ENCODE measurements at places on chromosomes 2 and 18.
A peak's percentile ranks its signal among the peaks of the same experiment; 100 is the strongest.

- no peak for DNase-seq
These were observed 64.7 kb upstream of the EDAR start for GRCh38 chr2:109053716-109054115.

GRCh38 chr2:64522843-64523428 is 1.2 kb upstream of the AFTPH start:
- DNase-seq = peak; percentile 87

DNA sequence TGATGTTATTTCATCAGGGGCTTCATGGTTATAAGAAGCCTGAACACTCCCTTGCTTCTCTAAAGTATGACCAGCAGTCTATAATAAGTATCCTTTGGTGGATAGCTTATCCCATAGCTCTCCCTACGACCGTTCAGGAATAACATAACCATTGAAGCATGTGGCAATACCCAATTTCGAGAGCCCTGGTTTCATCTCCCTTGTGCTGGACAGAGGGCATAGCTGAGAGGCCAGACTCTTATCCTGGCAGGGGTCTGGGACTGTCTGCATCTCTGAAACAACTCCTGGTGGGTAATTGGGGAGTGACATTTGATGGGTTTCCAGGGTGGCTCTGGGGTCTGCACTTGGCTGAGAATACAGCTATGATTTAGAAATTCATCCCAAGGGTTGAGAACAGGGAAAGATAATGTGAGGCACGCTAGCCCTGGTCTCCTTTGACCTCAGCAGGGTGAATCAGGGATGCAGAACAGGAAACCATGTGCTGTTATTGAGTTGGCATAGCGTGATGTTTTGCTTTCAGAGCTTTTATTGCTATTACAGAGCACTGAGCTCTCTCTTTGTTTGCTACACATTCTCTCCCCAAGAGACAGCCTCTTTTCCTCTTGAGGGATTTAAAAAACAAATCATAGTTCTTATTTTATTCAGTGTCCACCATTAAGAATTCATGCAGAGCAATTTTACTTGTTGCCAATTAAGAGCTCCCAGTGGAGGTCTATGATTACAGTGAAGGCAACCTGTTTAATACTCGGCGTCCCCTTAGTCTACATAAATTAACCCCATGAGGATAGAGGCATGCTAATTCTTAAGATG is 274.5 kb downstream of the NCKAP5 start:
- DNase-seq = no peak

- no peak for DNase-seq
These were observed 41.6 kb downstream of the INO80C start for GRCh38 chr18:35455926-35456763.

- DNase-seq = no peak
These were observed 22.9 kb upstream of the YWHAQ start for GRCh38 chr2:9653485-9654271.

DNA sequence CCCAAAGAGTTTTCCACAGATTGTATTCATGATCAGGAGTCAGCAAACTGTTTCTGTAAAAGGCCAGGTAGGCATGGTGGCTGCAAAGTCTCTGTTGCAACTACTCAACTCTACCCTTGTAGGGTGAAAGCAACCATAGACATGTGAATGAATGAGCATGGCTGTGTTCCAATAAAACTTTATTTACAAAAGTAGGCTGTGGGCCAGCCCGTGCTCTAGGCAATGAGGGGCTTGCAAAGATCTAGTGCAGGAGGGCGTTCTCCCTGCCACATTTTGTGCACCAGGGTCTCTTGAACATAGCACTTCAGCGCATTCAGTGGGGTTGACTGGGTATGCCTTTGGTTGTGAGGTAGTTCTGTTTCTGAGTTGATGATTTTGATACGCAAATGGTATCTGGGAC is 85.8 kb downstream of the ST6GAL2 start:
- no peak for DNase-seq

DNA sequence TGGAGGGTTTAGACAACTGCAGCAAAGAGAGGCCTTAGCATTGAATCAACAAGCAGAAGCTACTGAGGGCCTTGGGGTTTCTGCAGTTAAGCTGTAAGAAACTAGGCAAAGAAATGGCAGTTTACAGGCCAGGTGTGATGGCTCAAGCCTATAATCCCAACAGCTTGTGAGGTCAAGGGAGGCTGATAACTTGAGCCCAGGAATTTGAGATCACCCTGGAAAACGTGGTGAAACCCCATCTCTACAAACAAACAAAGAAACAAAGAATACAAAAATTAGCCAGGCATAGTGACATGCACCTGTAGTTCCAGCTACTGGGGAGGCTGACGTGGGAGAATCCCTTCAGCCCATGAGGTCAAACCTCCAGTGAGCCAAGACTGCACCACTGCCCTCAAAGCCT is 421.6 kb upstream of the CHST9 start:
- DNase-seq = no peak

DNA sequence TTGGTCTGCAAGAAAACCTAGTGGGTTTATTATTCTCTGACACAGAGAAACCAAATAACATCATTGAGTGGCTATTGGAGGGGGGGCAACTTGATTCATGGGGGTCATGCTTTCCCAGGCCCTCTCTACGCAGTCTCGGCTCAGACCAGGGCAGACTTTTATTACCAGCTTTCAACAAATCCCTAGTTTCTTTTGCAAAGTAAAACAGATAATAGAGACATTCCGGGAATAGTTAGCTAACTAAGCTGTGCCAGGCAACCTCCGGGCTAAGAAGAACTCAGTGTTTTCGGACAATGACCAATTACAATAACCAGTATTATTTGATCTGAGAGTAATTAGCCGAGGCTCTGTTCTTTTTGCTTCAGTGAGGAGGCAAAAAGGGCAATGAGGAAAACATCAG is 66.3 kb downstream of the CDK15 start:
- no peak for DNase-seq

DNA sequence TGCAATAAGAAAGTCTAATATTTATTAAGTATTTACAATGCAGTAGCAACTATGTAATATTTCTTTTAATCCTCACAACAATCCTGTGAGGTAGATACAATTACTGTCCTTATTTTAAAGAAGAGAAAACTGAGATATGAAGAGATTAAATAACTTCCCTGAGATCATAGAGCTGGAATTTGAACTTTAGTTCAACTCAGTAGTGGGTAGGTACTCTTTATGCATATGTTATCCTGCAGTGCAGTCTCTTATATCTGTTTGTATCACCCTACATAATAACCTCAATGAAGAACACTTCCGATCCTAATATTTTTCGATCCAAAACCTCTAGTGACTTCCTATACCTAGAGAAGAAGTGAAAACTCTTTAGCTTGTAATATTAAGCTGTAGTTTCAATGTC is 64.2 kb downstream of the PLA2R1 start:
- no peak for DNase-seq

DNA sequence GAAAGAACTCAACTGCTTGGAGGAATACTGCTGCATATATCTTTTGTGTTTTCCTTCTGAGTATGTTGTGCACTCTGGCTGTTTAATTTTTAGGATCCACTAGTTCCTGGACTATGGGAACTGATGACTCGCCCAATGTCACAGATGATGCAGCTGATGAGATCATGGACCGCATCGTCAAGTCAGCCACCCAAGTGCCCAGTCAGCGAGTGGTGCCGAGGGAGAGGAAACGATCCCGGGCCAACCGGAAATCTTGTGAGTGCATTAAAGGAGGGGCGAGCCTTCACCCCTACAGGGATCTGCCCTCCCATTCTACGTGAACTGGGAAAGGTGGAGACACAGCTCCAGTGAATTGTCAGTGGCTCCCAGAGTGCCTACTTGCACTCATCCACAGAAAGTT is 59.6 kb downstream of the TPGS2 start:
- no peak for DNase-seq

- DNase-seq = no peak
These were observed 58.8 kb upstream of the FOSL2 start for GRCh38 chr2:28333606-28334526.

DNA sequence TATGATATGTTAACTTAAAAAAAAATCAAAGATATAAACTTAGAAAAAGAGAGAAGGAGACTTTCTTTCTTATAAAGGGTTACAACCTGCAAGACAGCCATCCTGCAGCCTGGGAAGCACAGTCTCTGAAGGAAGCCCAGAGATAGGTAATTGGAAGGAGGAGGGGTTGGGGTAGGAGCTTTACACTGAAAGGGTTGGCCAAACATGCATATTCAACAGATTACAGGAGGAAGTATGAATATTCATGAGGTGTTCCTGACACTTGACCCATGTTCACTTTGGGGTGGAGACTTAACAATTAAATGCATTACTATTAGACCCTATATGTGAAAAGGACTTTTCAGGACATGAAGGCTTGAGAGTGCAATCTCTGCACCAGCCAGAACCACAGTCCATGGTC is 71.7 kb upstream of the CDH2 start:
- DNase-seq = no peak

- no peak for DNase-seq
These were observed 45.1 kb downstream of the HDAC4 start for GRCh38 chr2:239355724-239356123.

- DNase-seq = no peak
These were observed 68.6 kb downstream of the APLF start for GRCh38 chr2:68536000-68536399.

DNA sequence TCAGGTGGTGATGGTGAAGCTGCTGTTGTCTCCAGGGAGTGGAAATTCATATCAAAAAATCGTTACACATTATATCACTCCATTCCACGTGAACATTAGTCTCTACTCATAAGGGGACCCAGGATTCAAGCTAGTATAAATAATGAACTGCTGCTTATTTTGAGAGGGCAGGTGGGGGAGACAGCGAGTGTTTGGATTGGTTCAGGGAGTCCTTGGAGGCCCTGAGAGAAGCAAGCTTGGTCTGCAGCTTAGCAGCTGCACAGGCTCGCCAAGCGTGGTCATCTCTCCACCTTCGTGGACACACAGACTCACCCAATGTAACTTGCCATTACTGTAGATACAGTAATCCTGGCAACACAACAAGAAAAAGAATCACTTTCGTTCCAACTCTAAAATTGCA is 177.6 kb downstream of the ZNF521 start:
- no peak for DNase-seq

- DNase-seq = no peak
These were observed 12.1 kb downstream of the EHBP1 start for GRCh38 chr2:62717503-62718081.

DNA sequence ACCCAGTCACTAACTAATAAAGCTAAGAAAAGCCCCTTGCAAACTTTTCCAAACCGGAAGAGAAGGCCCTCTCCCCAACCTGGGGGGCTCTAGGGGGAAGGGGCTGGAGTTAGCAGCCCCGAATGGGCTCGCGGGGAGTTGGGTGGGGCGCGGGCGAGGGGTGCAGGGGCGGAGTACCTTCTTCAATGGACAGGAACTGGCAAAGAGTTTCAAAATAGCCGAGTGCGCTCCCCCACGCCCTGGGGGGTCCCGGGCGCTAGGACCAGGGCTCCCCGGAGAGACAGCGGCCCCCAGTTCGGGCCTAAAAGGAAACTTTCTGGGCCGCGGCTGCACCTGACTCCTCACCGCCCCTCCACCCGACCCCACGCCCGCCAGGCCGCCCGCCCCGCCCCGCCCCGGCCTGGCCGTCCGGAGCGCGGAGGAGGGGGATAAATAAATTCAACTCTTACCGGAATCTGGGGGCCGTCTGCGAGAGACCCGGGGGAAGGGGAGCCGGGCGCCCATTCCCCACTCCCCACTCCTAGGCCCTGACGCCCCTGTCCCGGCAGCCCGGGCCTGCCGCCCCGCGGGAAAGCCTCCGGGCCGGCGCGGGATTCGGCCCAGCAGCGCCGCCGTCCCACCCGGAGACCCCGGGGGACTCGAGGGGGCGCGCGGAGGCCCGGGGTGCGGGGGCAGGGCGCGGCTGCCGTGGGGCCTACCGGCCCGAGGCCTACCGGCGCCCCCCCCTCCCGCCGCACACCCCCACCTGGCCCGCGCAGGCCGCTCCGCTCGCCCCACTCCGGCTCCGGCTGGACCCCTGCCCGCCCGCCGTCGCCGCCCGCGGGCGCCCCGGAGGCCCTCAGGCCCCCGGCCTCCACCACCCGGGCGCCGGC is 868 bp downstream of the INO80D start:
- peak; percentile 30 for DNase-seq

DNA sequence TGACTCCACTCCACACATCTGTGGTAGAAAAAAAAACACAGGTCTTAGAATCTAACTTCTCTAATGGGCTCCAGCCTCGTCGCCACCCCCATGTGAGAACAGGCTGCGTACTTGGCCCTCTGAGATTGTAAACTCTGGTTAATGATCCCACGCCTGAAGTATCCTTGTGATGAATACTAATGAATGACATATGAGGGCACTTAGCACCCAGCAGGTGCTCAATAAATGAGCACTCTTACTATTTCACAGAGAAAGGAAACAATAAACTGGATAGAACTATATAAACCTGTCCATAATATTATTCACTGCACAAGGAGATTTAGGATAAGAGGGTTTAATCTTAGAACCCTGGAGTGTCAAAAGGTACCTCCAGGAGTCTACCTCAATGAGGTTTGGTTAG is 310.1 kb upstream of the HNRNPA3 start:
- no peak for DNase-seq

GRCh38 chr2:219697811-219698747 is 70.6 kb downstream of the SLC4A3 start:
- no peak for DNase-seq

GRCh38 chr18:56038171-56039030 is 450.4 kb upstream of the TCF4 start:
- DNase-seq = no peak

DNA sequence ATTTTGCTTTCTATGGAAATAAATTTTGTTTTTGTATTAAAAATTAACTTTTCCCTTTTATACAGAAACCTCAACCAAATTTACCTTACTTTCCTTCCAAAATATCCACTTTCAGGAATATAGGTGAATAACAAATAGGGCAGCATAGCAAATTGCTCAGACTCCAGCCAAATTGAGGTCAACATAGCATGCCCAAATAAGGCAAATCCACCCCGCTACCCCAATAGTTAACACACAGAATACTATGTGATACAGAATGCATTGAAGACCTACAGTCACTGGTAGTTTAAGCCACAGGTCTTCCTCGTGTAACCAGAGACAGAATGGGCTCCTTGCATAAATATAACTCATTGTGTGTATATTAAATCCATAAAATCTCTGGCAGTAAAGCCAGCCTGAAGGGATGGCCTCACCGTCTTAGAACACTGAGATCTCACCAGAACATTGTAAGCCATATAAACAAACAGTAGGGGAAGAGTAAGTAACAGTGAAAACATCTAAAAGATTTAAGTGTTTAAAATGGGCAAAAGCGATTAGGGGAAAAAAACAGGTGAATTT is 72.2 kb downstream of the PMAIP1 start:
- DNase-seq = no peak

DNA sequence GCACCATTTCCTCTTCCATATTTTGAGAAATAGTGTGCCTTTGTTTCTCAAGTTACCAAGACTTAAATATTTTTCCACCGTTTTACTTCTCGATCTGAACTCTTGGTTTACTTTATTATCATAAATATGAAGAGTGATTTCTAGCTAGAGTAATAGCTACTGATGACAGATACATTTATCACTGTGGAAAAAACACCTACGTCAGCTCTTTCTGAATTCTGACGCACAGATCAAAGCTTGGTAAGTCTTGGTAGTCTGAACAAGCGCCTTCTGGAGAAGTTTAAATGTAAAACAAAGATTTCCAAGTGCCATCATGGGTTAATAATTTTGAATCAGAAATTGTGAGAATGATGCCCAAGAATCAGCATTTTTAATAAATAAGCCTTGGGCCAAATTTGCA is 367.7 kb downstream of the DPP10 start:
- DNase-seq = no peak

GRCh38 chr2:96256611-96257113 is 9.1 kb downstream of the TMEM127 start:
- no peak for DNase-seq

GRCh38 chr18:79575891-79576685 is 103.5 kb upstream of the CTDP1 start:
- DNase-seq = no peak

- no peak for DNase-seq
These were observed 73.1 kb upstream of the POMC start for GRCh38 chr2:25241452-25241851.

- no peak for DNase-seq
These were observed 3.6 kb upstream of the CHMP3 start for GRCh38 chr2:86566821-86567190.
